PC-9 (cell line): ENCODE measurements at places on chromosomes 7 and 10.

DNA sequence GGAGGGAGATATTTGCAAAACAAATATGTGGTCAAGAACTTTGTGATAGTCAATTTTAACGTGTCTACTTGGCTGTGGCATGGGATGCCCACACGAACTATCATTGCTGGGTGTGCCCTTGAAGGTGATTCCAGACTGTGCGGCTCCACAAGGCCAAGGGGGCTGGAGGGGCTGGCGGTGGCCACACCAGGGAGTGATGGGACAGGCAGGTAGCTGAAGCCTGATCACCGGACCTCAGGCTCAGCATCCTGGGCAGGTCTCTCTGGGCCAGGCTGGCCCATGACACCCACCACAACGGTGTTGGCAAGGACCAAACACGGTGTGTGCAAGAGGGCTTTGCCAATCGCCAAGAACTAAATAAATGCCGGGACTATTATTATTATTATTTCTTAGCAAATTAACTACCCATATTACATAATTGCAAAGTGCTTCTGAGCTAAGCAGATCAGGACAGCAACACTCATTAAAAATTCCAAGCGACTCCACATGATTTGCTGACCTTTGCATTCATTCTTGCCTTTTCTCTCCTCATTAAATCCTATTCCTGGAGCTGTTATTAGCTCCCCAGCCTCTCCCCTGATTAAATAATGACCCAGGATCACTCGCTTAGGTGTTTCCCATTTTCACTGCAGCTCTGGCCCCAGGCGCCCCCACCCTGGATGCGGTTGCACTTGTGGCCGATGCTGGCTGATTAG lies 35.4 kb upstream of the PPP2R2D start:
- H3K27ac ChIP-seq: no peak overlapping the region
- no peaks in the 10 kb centered on the region for H3K36me3 ChIP-seq
- H3K4me1 ChIP-seq: no peaks in the 10 kb centered on the region
- no peak overlapping the region for H3K4me3 ChIP-seq

DNA sequence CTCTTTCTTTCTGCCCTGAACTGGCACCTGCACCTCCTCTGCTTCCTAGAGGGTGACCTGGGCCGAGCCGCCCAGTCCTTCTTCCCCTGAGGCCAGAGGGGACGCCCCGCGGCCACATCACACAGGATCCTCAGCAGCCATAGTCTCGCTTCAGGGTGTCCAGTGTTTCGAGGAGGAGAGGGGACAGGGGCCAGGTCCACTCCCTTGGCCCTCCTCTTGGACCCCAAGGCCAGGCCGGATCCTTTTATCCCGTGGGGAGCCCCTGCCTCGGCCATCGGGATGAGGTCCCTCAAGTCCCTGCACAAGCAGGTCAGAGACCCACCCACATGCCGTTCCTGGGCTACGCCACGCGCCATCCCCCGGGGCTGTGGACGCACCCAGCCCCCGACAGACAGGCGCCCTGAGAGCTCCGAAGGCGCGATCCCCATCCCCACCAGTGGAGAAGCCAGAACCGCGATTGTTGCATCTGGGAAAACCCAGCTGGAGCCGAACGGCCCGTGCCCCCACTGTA lies 3.6 kb downstream of the BHLHA15 start:
- no peaks in the 10 kb centered on the region for H3K36me3 ChIP-seq
- DNase-seq: no peak
- H3K27me3 ChIP-seq: no peaks in the 10 kb centered on the region
- no peak overlapping the region for H3K27ac ChIP-seq

DNA sequence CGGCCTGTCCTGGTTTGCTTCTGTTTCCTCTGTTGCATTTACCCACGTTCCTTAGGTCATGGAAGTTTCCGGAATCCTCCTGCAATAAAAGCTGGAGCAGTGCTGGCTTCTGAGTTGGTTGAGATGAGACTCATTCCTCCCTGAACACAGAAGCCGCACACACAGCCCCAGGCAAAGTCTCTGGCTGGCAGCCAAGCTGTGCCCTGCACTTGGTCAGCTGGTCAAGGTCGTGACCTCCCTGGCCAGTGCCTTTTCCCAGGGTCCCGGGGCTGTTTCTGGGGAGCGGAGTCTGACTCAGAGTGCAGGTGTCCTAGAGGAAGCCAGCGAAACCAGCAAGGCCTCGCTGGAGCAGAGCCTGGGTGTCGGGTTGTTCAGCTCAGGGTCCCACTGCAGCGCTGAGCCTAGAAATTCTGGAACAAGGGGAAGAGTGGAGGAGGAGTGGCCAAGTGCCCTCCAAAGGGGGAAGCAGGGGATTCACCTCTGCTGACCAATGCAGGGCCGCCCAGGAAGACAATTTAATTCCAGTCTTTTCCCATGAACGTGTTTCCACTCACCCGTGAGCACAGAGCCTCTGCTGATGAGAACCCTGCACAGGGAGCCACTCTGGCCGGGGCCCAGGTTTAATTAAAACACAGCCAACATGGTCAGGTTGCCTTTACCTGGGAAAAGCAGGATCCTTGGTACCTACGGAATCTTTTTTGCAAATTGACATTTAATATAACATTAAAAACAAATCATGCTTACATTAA lies 245.5 kb upstream of the PPP2R2D start:
- H3K36me3 ChIP-seq: no peaks in the 10 kb centered on the region
- no peak overlapping the region for H3K4me3 ChIP-seq
- H3K27ac ChIP-seq: no peak overlapping the region
- no peak for DNase-seq
- H3K27me3 ChIP-seq: peaks cover 8% of the 10 kb centered on the region; the same call in 1 of the 2 replicates
- H3K4me1 ChIP-seq: no peaks in the 10 kb centered on the region

DNA sequence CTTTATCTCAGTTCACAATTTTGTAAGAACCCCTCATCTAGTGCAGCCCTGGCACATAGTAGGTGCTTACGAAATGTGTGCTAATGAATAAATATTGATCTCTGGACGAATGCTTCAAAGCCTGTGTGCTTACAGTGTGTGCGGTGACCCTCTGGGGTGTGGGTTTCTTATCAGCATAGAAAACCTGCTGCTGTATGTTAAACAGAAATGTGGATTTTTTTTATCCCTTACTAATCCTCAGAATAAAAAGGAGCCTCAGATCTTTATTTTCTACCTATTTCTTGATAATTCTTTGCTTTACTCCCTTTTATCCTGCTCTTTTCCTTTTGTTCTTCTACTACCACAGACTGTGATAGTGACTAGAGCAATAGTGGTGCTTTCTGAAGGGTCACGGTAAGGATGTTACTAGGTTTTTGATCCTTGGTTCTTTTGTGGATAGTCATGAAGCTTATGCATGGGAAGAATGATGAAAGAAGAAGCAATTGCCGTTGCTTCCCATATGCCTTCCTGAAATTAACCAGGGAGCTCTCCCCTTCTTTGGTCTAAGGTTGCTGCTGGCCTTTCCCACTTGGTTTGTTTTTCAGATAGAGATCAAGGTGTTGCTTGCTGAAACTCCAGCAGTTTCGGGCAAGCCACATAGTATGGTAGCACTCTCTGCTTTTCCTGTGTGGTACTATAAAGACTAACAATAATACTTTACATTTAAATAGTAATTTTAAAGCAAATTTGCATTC lies 44.7 kb downstream of the SPAG6 start:
- H3K27me3 ChIP-seq: no peaks in the 10 kb centered on the region
- no peak overlapping the region for H3K27ac ChIP-seq
- no peak for DNase-seq
- H3K36me3 ChIP-seq: no peaks in the 10 kb centered on the region

DNA sequence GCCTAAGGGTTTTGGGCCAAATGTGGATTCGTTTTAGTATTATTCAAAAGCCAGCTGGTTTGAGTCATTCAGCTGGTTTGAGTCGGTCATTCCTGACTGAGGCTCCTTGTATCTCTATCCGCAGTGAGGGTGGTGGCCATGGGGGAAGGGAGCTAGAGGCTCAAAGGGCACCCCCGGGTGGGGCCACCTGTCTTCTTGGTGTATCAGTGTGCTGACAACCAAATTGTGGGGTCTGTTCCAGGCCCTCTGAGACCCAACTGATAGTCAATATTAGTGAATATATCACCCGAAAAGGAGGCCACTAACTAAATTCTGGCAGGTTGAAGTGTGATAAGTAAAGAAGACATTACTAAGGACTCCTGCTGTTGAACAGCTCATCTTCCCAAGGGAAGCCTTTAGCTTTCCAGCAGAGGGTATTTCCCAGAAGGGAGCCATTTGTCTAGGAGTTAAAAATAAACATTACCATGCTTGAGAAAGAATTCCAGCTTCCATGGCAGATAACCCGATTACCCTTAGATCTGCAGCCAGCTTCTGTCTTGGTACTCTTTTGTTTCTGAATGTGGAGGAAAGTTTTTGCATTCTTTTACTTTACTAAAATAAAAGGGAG lies 29.9 kb upstream of the DDX50 start:
- DNase-seq: no peak
- H3K4me1 ChIP-seq: peaks cover 11% of the 10 kb centered on the region
- H3K4me3 ChIP-seq: no peak overlapping the region
- no peaks in the 10 kb centered on the region for H3K36me3 ChIP-seq
